ACHN (cell line): ENCODE measurements at places on chromosomes 3 and 15.

DNA sequence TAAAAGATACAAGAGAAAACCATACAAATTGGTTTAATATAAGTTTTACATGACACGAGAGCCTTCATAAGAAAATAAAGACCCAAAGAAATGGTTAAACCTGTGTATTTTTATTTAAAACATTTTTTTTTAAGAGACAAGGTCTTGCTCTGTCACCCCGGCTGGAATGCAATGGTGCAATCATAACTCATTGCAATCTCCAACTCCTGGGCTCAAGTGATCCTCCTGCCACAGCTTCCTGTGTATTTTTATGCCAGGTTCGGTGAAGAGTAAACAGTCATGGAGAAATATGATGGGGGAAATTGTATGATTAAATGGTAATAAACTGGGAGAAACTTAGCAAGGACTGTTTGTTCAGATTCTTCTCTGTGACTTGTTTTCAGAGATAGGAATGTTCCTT lies 441.0 kb downstream of the TUSC7 start:
- no peak for DNase-seq

DNA sequence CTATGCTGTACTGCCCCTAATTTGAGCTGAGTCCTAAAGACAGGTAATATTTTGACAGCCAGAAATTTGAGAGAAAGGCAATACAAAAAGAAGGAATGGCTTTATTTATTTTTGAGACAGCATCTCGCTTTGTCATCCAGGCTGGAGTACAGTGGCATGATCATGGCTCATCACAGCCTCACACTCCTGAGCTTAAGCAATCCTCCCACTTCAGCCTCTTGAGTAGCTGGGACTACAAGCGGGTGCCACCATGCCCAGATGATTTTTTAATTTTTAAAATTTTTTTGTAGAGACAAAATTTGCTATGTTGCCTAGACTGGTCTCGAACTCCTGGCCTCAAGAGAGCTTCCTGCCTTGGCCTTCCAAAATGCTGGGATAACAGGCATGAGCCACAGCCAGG lies 77.4 kb upstream of the SLC4A7 start:
- no peak for DNase-seq

DNA sequence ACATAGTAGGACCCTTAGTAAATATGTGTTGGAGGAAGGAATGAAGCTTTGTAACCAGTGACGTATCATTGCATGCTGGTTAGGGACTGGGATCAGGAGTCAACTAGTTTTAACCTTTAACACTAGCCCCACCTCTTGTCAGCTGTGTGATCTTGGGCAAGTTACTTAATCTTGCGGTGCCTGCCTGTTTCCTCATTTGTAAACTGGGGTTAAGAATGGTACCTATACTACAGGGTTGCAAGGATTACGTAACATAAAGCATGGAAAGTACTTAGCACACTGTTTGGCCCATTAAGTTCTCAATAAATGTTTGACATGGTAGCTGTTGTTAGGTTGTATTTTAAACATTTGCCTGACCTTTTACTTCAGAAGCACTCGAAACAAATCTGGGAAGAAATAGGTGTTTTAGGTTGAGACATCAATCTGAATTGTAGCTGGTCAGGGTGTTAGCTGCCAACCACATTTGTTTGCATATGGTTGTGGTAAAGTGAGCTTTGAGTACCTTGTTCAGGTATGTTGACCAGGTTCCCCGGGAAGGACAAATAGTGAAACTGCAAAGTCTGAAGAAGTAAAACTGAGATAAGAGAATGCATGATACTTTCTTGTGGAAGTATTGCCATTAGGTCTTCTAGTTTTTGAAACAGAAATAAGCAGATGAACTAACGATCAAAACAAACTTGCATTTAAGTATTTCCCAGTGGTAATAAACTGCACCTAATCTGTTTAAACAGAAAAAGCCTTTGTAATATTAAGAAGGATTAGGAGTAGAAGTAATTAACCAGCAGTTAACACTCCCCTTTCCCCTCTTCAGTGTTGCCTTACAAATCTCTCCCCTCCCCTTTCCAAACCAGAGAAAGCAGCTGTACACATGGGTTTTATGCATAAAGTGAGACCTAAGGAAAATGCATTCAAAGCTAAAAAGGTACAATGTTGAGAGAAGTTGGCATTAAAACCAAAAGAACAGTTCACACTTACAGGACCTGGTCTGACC lies 25.8 kb upstream of the SCAANT1 start:
- no peak for DNase-seq

DNA sequence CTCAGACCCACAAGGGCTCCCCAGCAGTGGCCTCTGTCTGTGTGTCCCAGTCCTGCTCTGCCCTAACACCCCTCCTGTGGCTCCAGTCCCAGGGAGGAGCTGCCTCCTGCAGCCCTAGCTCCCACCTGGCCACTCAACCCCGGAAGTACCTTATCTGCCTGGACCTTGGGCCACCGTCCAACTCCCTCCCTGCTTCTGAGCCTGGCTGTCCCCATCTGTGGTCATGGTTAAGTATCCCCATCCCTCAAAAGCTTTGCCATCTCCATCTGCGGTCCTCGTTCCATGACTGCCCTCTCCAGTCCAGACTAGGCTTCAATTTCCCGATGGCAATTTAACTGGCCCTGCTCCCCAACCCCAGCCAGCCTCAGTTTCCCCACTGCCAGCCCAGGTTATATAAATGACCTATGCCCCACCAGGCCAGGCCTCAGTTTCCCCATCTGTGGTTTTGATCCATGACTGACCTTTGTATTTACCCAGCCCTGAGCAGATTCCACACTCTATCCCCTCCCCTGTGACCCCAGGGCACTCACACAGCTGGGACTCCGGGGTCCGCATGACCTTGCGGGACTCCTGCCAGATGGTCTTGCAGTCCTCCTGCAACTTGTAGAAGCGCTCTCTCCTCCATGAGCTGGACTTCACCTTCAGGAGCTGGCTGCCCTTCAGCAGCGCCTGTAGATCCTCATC lies 9.6 kb downstream of the PLCD1 start:
- no peak for DNase-seq

DNA sequence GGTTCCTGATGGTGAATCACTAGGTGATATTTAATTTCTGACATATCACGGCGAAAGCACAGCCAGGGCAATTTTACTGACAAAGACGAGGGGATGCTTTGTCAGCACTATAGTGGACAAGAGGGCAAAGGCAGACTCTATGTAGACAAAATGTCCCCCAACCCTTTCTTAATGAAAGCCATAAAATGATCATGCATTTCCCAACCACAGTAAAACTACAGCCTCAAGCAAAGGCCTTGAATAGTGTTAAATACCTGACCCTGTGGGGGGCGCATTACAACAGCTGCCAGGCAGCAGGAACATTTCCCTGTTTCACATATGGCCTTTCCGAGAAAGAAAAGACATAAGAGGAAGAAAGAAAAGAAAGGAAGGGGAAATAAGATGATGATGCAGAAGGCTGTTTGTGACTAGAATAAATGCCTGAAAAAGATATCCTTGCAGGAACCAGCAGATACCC lies 49.5 kb downstream of the GLDN start:
- DNase-seq, result no peak
